ENCODE measurements at places on chromosomes 7 and 10.

GRCh38 chr10:12667052-12667451 is 317.7 kb downstream of the CAMK1D start:
- DNase-seq, result no peak

GRCh38 chr7:154686305-154686704 is 316.6 kb downstream of the PAXIP1 start:
- DNase-seq, result no peak

DNA sequence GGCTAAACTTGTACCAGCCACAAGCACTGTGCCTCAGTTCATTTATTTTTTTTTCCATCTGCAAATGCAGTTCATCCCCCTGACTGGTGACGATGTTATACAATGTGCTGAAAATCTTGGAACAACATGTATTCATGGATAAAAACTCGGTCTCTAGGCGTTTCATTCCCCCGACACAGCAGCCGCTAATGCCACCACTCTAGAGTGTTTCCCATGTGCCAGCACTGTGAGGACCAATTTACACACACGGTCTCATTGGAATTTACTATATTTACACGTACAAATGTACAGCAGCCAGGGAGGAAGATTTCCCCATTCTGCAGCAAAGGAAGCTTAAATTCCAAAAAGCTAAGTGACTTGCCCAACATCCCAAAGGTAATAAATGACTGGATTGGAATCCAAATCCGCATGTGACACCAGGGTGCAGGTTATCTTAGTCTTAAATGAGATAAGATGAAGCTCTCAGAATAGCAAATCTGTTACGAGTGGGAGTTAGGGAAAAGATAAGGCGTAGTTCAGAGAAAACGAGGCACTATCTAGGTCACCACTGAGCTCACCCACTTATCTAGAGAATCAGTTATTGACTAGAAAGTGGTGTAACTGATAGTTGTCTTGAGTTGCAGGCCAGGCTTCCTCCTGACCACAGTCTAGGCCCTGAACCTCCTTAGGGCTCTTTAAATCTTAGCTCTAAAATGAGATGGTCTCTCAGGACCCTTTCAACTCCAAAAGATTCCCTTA is 36.7 kb downstream of the FAM107B start:
- DNase-seq, result no peak

DNA sequence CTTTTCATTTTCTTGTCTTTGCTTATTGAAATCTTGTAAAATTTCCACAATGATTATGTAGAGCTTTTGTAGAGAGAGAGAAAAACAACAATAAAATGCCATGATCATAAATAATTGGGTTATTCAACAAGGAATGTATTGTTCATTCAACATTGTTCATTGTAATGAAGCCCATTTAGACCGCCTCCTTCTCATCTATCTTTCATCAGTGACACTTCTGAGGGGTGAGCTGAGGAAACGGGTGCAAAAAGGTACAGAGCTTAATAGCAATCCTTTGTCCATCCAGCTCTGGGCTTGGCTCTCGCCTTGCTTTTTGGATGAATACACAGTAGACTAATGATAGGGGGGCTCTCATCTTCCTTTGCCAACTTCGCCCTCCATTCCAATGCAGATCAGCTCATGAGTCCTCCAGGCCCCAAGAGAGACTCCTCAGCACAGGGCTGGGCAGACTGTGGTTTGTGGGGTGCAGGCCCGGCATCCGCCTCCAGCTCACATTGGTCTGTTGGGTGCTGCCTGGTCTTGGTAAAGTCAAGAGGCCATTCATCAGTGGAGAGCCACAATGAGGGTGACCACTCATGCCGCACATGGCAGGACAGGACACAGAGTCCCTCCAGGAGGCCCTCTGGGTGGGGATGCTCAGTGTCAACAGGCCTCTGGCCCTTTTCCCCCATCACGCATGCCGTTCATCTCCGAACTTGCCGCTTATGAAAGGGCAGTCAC is 17.9 kb upstream of the PPA1 start:
- no peak for DNase-seq

- DNase-seq, result no peak
Measured at GRCh38 chr10:49577182-49577925, 32.8 kb upstream of the SLC18A3 start.

DNA sequence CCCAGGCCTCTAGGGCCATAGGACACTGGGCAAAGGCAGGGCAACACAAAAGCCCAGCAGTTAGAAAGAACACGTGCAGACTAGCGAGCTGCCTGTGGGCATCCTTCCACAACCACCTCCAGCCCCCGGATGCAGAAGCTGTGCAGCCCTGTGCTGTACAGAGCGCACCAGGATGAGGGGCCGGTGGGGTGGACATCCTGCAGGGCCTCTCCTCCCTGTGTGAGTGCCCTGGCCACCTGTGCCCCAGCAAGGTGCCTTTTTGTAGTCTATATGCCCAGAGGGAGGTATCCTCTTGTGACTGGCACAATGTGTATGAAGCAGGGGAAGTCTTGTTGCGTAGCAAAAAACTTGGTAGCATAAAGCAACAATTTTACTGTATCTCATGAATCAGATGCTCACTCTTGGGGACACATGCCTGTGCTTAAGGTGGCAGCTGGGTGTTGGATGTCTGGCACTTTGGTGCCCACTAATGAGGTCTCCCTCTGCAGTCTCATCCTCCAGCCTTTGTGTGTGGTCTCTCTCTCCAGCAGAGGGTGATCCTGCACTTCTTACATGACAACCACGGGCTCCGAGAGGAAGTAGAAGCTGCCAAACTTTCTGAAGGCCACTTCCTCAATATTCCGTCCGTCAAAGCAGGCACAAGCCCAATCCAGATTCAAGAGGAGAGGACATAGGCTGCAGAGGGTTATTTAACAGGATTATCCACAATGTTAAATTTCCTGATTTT is 8.7 kb downstream of the NCAPG2 start:
- DNase-seq, result peak; percentile 74

- DNase-seq, result no peak
Measured at GRCh38 chr7:47636081-47636432, 54.1 kb upstream of the TNS3 start.

- DNase-seq, result no peak
Measured at GRCh38 chr10:131854579-131855335, 46.1 kb upstream of the PPP2R2D start.

DNA sequence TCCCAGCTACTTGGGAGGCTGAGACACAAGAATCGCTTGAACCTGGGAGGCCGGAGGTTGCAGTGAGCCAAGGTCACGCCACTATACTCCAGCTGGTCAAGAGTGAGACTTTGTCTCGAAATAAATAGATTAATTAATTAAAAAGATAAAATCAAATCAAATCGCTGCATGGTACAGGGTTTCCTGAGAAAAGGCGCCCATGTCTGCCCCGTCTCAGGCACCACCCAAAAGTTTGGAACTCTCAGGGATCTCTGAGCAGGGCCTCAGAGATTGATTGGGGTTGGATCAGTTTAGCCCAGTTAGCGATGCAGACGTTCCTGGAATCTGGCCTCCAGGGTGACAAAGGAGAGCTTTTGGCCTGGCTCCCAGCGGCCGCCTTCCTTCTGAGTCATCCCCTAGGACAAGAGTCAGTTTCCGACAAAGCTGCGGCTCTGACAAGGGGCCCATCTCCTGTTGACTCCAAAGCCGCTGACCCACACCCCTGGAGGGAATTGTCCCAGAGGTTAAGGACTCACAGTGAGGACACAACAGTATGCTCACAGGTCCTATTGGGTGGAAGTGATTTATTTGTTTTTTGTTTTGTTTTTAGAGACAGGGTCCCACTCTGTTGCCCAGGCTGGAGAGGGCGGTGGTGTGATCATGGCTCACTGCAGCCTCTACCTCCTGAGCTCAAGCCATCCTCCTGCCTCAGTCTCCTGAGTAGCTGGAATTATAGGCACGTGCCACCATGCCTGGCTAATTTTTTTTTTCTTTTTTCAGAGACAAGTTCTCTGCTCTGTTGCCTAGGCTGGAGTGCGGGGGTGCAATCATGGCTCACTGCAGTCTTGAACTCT is 6.8 kb downstream of the ORAI2 start:
- no peak for DNase-seq

GRCh38 chr10:98536551-98536950 is 89.8 kb upstream of the HPS1 start:
- DNase-seq, result no peak

DNA sequence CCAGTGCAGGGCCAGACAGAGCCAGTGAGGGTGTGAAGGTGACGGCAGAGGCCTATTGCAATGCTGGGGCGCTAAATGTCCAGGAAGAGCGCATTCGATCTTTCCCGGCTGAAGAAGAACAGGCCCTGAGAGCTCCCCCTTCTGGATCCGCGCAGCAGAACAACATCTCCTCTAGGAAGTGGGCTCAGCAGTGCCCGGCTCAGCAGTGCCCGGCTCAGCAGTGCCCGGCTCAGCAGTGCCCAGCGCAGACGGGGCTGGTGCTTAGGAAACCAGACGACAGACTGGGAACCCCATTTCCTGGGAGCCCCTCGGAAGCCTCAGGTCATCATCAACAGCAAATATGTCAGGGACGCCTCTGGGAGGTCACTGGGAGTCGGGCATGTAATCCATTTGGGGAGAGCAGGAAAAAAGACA is 4.7 kb upstream of the NOS3 start:
- peak; percentile 47 for DNase-seq

- DNase-seq, result no peak
Measured at GRCh38 chr10:61892961-61893360, 8.5 kb upstream of the ARID5B start.

DNA sequence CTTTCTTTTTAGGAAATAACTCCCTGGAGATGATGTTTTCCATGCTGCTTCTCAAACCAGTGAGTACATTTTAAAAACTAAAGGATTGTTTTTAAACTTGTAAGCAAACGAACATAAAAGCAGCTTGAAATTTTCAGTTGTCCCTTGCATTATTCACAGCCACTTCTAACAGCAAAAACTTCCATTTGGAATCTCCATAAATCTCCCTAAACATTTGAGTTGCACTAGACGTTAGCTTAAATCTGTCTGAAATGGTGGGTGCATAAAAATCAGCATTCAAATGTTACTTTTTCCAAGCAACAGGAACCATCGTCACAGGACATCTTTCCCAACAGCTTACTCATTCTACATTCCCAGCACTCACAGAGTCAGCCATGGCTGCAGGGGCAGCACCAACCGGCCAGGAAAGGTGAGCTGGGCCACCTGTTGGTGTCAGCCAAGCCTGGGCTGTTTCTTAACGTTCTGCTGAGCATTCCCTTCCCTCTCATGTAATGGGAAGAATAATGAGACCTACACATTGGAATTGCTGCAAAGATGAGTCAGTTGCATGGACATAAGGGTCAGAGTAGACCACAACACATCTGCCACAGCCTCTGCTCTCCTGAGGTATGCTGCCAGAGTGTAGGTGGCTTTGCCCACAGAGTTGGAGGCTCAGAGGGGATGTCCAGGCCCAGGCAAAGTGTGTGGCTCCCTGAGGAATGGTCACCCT is 163.2 kb downstream of the TNS3 start:
- DNase-seq, result no peak
